Ecto neural progenitor cell (in vitro differentiated cells): ENCODE measurements at places on chromosomes 5 and 9.

- DNase-seq, result no peak
These were observed 524.1 kb downstream of the TMEM38B start for GRCh38 chr9:106218427-106218826.

DNA sequence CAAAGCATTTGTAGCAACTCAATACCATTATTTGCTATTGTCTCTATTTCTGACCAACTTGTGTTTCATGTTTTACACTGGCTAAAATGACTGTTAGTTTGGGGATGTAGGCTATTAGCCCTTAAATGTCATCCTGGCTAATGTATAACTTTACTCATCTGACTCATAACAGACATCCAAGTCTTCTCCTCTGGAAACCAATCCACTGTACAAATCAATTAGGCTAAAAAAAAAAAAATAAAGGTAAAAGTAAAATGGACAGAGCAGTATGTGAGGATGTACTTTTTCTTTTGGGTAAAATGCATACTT is 20.6 kb downstream of the MEGF9 start:
- no peak for DNase-seq

- no peak for DNase-seq
These were observed 117.4 kb downstream of the SMARCA2 start for GRCh38 chr9:2132484-2133082.

- DNase-seq, result no peak
These were observed 10.4 kb upstream of the PTGES start for GRCh38 chr9:129762985-129763926.

DNA sequence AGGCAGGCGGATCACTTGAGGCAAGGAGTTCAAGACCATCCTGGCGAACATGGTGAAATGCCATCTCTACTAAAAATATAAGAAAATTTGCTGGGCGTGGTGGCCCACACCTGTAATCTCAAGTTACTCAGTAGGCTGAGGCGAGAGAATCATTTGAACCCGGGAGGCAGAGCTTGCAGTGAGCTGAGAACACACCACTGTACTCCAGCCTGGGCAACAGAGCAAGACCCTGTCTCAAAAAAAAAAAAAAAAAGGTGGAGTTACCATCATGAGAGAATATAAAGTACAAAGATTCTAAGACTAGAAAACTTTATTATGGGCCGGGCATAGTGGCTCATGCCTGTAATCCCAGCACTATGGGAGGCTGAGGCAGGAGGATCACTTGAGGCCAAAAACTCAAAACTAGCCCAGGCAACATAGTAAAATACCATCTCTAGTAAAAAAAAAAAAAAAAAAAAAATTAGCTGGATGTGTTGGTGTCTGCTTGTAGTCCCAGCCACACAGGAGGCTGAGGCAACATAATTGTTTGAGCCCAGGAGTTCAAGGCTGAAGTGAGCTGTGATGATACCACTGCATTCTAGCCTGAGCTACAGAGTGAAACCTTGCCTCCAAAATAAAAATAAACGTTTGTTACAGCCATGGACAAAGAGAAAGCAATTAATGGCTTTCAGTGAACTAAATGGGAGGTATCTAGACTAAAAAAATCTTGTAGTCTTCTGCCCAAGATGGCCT is 12.9 kb downstream of the ANXA2R start:
- no peak for DNase-seq

DNA sequence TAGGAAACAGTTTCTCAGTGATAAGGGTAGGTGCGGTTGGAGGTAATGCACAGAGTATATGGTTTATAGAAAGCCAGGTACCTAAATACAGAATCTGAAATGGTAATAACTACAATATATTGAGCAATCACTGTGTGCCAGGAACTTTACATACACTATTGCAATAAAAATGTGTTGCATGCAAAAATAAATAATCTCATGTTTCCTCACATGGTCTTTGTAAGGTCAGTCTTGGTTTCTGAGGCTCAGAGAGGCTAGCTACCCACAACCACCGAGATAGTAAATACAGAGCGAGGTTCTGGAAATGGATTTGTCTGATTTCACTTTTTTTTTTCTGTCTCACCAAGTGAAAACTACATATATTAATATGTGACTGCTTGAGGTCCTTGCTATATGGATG is 128.9 kb downstream of the CAMK4 start:
- DNase-seq, result no peak

- DNase-seq, result no peak
These were observed 277.6 kb downstream of the ZNF608 start for GRCh38 chr5:124468671-124469411.

- DNase-seq, result no peak
These were observed 19.4 kb upstream of the MED10 start for GRCh38 chr5:6397536-6398269.

GRCh38 chr9:133932633-133933032 is 59.5 kb downstream of the VAV2 start:
- DNase-seq, result no peak

DNA sequence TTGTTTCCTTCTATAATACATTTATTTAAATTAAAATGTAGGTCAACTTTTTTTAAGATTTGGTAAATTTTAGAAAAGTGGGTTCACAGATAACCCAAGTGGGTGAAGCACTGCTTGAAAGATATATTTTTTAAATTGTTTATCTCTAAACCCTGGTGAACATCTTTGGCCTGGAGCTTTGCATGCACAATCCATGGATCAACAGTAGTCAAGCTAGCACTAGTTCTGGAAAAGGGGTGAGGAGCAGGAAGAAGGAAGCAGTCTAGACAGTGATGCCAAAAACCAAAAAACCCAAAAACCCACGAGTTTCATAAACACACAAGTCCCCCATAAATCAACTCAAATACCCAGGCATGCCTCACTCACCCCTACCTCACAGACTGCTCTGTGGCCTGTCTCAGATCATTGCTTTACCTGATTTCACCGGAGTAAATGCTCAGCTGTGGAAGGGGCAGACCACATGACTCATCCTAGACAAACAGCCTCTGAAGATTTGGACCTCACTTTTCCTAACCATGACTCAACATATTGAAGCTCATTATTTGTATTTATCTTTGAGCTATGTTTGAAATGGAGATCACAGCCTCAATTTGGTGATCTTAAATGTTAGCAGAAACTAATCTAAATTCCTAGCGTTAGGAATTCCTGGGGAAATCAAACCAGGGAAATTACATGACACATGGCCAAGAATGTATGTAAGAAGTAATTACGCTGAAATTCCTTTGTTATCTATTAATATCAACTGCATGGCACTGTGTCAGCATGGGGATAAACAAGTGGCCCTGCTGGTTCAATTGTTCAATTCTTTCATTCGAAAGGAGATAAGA is 149.6 kb downstream of the ZNF608 start:
- no peak for DNase-seq

DNA sequence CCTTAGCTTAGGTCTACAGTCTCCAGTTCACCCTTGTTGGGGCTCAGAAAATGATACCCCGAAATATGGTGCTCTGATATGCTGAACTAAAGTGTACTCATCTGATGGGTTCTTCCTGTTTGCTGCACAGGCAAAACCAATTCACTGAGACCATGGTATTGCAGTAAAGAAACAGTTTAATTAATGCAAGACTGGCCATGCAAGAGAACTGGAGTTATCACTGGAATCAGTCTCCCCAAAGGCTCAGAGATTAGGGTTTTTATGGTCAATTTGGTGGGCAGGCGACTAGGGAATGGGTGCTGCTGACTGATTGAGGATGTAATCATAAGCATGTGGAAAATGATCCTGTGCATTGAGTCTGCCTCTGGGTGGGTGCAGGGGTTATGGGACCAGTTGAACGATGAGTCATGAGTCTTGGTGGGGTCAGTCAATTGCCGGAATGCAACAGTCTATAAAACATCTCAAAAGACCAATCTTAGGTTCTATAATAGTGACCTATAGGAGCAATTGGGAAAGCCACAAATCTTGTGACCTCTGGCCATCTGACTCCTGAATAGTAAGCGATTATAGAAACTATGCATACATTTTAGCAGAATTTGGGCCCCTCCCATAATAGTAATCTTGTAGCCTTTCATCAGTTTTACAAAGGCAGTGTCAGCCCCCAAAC is 113.0 kb upstream of the ANKRD55 start:
- DNase-seq, result no peak

DNA sequence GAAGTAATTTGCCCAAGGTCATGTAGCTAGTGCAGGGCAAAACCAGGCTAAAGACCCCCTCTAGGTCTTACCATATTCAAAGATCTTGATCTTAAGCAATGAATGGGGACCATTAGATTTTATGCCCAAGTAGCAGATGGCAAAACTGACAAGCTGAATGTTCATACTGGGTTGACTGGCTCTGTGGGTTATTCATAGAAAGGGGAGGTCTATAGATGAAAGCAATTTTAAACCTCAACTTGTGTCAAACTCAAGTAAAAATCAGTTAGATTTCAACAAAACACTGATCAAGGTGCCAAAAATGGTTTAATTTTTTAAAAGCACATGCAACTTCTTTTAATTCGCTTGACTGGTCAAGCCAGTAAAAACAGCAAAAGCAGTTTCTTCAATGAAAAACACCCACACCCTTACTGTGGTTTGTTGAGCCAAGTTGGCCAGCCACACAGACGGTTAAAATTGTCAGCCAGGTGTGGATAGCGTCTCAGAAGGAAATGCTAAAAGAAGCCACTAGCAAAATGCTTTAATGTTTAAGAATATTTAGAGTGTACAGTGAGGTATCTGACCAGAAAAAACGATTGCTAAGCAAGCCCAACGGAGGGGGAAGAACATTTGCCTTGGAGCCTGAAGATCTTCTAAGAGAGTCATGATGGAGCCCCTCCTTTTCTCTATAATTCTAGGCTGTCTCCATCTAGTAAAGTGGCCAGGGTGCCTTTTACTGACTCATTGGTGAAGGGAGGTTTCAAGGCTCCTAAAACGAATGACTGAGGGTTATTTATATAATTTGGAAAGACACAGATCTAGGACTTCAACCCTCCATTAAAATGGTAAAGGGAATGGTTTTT is 539.6 kb upstream of the CLINT1 start:
- no peak for DNase-seq

DNA sequence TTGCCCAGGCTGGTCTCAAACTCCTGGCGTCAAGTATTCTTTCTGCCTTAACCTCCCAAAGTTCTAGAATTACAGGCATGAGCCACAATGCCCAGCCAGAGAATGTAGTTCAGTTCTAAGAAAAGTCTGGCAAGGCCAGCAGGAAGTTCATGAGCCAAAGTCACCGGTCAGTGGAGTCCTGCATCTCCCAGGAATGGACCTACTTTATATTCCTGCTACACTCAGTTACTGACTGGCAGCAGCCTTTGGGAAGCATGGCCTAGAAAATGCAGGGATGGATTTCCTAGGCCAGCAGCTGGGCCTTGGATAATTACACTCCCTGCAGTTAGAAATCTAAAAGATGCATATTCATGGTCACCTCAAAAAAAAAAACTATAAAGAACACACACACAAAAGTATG is 135.7 kb downstream of the CAAP1 start:
- DNase-seq, result no peak

GRCh38 chr9:127773272-127773671 is 5.2 kb downstream of the SH2D3C start:
- DNase-seq, result no peak

GRCh38 chr5:76617675-76618074 is 5.5 kb downstream of the F2RL2 start:
- no peak for DNase-seq

- DNase-seq, result no peak
These were observed 22.0 kb downstream of the CYSTM1 start for GRCh38 chr5:140197023-140197422.

DNA sequence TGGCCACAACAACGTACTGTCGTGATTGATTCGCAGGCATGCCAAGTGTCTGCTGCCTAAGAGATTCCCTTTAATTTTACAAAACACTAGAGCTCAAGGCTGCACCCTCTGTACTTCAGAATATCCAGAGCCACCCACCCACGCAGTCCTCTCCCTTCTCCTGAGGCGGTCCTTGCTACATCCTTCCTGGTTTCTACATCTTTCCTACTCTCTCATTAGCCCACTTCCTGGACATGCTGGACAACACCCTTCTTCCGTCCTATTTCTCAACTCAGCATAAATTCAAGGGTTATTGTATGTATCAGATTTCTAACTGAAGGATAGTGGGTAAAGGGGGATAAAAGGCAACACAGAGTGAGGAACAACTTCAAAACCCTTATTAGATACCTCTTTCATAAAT is 148.4 kb upstream of the MAP3K1 start:
- DNase-seq, result no peak

- DNase-seq, result no peak
These were observed 2220.7 kb upstream of the C9orf72 start for GRCh38 chr9:29793970-29794369.

GRCh38 chr9:14205463-14205862 is 108.5 kb downstream of the NFIB start:
- DNase-seq, result no peak

DNA sequence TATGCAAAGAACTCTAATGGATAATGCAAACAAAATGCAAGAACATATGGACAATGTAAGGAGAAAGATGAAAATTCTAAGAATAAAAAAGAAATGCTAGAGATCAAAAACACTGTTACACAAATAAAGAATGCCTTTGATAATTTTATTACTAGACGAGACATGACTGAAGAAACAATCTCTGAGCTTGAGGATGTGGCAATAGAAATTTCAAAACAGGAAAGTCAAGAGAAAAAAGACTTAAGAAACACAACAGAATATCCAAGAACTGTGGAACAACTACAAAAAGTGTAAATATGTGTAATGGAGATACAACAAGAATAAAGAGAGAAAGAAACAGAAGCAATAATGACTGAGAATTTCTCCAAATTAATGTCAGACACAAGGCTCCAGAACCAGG is 140.5 kb upstream of the ACOT12 start:
- no peak for DNase-seq

GRCh38 chr5:140351609-140352334 is 5.4 kb upstream of the HBEGF start:
- DNase-seq, result no peak

DNA sequence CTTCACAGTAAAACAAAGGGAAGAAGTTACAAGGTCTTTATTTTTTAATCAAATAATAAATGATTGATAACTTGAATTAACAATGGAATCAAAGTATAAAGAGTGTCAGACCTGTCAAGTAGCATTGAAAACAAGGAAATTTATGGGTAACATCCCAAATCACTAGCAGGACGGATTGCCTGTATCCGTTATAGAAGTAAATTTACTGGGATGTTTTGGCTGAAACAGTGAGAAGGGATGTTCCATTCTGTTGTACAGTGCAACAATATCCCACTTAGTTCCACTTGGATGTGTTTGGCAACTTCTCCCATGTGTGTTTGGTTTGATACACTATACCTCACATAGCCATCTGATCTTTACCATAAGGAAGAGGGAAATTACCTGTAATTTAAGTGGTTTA is 421.0 kb upstream of the CHD1 start:
- DNase-seq, result no peak
